ENCODE measurements at places on chromosomes 1 and 21. TPM values are rescaled to one million over a fixed set of nuclear protein-coding genes. Genes with fewer than 3 reads are reported as not detected.
A peak's percentile ranks its signal among the peaks of the same experiment; 100 is the strongest.

DNA sequence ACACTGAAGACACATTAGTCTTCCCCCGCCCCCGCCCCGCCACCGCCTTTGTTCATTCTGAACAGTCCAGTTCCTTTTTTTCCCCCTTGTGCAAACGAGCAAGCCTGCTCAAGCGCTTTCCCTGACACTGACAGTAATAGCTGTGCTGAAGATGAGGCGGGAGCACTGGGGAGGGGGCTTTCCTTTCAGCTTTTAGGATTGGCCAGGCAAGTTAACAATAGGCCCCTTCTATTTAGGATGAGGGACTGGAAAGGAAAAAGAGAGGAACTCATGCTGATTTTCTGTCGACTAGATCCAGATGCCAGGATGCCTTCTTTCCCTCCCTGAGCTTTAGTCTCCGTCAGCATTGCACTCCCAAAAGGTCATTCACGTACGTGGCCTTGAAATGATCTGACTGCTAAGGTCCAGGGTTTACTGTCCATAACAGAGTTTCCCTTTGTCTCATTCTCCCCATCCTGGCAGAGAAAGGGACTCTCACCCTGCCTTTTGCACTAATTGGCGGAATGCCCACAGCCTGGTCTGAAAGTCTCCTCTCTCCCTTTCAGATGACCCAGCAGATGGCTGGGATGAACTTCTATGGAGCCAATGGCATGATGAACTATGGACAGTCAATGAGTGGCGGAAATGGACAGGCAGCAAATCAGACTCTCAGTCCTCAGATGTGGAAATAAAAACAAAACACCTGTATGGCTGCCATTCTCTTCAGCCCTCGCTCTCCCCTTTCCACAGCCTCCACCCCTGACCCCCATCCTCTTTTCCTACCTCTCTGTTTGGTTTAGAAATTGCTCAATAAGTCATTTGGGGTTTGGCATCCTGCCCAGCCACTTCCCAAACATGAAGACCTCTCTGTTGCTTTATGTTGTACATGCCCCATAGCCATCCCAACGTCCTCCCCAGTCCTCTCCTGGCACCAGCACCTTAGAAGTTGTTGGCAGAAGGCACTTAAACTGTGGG, 28.6 kb upstream of the ZFP69B start:
- peak; percentile 78 for ATAC-seq

Gene LCE1C
- not detected for total RNA-seq

- ATAC-seq = no peak
These were observed 20.6 kb downstream of the CCDC190 start for GRCh38 chr1:162840250-162840839.

GRCh38 chr21:42698733-42699132, 45.3 kb downstream of the PDE9A start:
- ATAC-seq = no peak

DNA sequence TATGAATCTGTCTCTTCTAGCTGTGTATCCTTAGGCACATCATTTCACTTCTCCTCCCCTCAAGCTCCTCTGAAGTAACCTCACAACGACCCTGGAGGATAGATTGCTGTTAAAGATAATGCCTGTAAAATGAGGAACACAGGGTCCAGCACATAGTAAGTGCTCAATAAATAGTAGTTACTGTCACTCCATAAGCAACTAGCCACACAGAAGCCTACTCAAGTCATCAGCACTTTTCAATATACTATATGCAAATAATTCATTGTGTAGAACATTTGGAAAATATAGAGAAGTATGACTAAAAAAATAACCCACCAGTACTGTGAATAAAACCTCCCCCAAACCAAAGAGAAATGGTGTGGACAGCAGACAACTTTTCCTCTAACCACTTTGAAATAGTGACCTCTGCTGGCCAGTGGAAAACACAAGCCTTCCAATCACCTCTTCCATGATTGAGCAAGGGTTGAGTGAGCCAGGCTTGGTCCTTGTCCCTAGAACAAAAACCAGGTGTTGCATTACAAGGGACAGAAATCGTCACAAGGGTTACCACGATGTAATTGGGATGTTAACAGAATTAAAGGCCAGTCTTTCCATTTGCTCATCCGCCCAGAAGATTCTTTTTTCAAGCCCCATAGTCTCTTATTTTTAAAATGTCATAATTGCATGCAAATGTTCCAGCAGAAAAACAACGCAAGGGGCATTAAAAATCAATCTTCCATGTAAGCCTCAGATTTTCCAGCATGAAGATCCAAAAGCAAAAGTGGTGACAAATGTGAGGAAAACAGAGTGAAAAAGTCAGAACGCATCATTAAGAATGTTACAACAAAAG, 15.7 kb upstream of the GLIS1 start:
- ATAC-seq = no peak

GRCh38 chr1:169012416-169012815, 94.1 kb upstream of the ATP1B1 start:
- no peak for ATAC-seq

DNA sequence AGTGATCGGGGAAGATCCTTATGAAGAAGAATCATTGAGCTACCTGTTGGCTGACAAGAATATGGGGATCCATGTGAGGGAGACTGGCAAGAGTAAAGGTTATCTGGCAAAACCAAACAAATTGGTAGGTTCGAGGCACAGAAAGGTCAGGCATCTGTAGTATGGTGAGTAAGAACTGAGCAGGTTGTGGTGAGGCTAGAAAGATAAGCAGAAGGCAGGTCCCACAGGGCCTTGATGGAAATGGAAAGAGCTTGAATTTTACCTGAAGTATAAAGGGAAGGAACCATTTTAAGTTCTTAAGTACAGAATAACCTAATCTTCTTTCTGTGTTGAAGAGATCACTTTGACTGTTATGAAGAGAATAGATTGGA, 11.1 kb downstream of the PTPRC start:
- no peak for ATAC-seq

GRCh38 chr1:93516164-93516563, 68.2 kb downstream of the FNBP1L start:
- no peak for ATAC-seq

GRCh38 chr1:77536813-77537212, 145.6 kb downstream of the ZZZ3 start:
- no peak for ATAC-seq

DNA sequence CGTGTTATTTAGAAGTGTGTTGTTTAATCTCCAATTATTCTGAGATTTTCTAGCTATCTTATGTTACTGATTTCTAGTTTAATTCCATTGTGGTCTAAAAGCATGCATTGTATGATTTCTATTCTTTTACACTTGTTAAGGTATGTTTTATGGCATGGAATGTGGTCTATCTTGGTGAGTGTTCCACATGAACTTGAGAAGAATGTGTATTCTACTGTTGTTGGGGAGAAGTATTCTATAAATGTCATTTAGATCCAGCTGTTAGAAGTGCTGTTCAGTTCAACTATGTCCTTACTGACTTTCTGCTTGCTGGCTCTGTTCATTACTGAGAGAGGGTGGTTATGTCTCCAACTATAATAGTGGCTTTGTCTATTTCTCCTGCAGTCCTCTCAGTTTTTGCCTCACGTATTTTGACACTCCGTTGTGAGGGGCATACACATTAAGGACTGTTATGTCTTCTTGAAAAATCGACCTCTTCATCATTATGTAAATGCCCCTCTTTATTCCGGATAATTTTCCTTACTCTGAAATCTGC, 12.0 kb upstream of the PLA2G5 start:
- no peak for ATAC-seq

DNA sequence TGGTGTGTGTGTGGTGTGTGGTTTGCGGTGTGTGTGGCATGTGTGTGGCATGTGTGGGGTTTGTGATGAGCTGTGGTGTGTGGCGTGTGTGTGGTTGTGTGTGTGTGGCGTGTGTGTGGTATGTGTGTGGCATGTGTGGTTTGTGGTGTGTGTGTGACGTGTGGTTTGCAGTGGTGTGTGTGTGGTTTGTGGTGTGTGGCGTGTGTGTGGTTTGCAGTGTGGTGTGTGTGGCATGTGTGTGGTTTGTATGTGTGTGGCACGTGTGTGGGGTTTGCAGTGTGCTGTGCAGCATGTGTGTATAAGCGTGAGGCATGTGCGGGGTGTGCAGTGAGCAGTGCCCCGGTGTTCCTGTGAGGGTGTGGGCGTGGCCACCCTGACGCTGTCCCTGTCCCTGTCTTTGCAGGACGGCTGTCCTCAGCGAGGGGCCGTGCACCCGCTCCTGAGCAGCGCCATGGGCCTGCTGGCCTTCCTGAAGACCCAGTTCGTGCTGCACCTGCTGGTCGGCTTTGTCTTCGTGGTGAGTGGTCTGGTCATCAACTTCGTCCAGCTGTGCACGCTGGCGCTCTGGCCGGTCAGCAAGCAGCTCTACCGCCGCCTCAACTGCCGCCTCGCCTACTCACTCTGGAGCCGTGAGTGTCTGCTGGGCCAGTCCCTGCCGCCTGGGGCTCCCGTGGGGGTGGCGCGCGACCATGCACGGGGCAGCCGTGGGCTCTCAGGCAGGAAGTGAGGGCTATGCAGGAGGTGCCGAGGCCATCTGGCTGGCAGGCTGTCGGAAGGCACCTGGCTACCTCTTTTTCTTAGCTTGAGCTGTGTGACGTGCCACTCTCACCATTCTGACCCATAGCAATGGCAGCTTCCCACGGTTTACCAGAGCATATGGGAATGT, 52.6 kb upstream of the TRAPPC10 start:
- no peak for ATAC-seq

GRCh38 chr1:17561247-17561548, 21.7 kb downstream of the ARHGEF10L start:
- no peak for ATAC-seq

Measured in motor neuron (in vitro differentiated cells).